ENCODE measurements at places on chromosomes 2 and 18. TPM values are rescaled to one million over a fixed set of nuclear protein-coding genes. Genes with fewer than 3 reads are reported as not detected.

GRCh38 chr2:26352892-26353291 lies 6.3 kb upstream of the ADGRF3 start:
- no peak for DNase-seq

GRCh38 chr2:32960647-32961403 lies 14.1 kb downstream of the LTBP1 start:
- DNase-seq: no peak

GRCh38 chr2:18682681-18683080 lies 93.3 kb upstream of the NT5C1B start:
- no peak for DNase-seq

- no peak for DNase-seq
Observed at GRCh38 chr2:135899567-135899966, 23.3 kb upstream of the MCM6 start.

- no peak for DNase-seq
Observed at GRCh38 chr2:200586644-200586975, 796 bp downstream of the AOX1 start.

DNA sequence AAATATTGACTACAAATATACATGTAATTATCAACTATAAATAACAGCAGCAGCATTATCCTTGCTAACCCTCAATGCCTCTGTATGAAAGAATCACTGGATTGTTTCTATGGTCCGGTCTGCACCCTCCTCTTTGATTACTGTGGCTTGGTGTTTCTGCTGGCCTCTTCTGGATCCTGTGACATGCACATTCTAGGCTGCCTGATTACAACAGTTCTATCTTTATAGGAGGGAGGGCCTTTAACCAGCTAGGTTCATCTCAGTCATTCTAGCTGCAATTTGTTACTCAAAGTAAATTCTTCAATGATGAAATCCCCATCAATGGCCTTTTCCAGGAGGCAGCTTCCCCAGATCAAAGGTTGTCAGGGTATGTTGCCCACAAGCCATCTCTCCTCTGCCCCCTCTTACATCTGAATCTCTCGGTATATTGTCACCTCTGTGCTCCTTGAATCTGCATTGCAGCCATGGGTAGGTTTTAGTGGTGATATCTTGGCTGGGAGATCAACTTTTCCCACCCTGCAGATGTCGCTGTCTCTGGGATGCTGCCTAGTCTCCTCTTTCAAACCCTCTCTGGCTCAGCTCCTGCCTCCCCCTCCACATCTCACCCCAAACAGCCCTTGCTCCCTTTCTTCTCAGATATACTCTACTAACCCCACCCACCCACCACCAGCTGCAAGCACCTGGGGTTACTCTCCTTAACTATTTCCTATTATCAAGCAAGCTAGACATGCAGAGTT lies 106.2 kb upstream of the BZW1 start:
- no peak for DNase-seq

DNA sequence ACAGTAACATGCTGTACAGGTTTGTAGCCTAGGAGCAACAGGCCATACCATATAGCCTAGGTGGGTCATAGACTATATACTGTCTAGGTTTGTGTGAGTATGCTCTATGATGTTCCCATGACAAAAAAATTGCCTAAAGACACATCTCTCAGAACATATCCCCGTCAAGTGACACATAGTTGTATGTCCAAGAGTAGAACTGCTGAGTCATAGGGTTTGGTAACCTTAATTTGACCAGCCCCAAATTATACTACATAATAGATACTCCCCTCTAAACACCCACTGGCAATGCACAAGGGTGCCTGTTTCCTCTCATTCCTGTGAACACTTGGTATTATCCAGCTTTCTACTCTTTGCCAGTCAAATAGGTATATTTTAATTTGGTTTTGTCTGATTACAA lies 161.6 kb downstream of the LCLAT1 start:
- DNase-seq: no peak

GRCh38 chr18:56258178-56258577 lies 380.2 kb downstream of the TXNL1 start:
- no peak for DNase-seq

DNA sequence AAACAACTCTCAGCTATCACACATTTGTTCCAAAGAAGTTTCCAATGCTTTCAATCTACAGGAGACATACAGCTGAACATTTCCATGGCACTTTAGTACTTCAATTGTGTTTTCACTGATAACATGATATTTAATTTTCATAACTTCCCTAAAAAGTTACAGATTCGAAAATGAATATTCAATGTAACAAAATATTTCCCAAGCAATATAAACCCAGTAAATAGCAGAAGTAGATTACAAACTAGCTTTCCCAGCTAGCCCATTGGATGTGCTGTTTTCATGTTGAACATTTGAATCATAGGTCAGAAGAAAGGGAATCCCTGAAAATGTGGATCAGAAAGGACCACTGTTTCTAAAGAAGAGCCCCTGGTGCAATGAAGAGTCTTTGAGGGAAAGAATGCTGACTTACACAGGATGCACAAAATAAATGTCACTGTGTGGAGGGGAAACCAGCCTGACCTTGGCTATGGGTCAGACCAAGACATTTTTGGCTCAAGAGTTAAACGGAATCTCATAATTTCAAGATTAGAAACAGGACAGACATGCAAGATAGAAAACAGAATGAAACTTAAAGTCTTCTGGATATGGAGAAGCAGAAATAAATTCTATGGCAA lies 22.5 kb downstream of the CYTIP start:
- DNase-seq: no peak

- no peak for DNase-seq
Observed at GRCh38 chr18:60585670-60586069, 213.1 kb upstream of the MC4R start.

- no peak for DNase-seq
Observed at GRCh38 chr2:24658531-24659202, 134.5 kb downstream of the PTRHD1 start.

DNA sequence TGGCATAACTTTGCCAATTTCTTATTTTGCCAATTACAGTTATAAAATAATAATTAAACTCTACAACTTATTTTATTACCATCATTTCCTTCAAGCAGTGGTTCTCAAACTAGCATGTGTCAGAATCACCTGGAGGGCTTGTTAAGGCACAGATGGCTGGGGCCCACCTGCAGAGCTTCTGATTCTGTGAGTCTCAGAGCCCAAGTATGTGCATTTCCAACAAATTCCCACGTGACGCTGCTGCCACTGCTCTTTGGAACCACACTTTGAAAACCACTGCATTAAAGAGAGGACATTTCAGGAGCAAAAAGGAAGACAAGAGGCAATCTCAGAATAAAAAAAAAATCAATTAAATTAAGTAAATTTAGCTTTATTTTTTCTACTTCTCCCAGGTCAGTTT lies 94.0 kb upstream of the HNRNPA3 start:
- no peak for DNase-seq

DNA sequence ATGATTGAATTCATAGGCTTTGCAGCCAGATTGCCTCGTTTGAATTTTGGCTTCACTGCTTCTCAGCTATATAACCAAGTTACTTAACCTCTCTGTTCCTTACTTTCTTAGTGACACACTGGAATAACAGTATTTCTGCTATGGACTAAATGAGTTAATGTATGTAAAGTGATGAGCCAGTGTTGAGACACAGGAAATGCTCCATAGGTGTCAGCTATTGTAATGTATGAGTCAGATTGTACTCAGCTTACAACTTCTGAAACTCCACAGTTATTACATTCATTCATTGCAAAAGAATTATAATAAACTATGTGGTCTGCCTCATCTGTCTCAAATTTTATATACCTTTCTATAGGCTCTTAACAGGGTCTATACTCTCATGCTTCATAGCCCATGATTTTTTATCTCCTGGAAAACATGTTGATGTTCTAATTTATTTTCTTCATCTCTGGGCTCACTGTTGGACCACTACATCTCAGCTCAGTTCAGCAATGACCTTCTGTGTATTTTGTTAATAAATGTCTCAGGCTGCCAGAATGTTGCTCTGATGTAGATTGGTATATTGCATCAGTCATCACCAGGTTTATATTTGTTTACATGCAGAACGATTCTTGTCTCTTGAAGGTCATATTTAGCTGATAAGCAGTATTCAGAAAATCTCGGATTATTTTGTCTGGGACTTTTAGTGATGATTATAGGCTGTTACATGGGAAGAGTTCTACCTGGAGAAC lies 76.2 kb downstream of the MAP3K20 start:
- no peak for DNase-seq

Gene RESP18
- total RNA-seq: not detected

Gene RAB31
- 7.1 TPM for total RNA-seq

Gene RAX
- total RNA-seq: not detected

Gene SCN9A
- 4.7 TPM for total RNA-seq

All from SJCRH30 (cell line).